DMS 273 treated with DMSO at 0.1 percent for 48 hours (cell line): ENCODE measurements at places on chromosomes 5 and 9.

- DNase-seq: no peak
Observed at GRCh38 chr9:32413424-32413823, 29.0 kb downstream of the ACO1 start.

- no peak for DNase-seq
Observed at GRCh38 chr5:157106630-157107461, 2.0 kb downstream of the HAVCR2 start.

- no peak for DNase-seq
Observed at GRCh38 chr9:127187231-127187956, 65.0 kb upstream of the ANGPTL2 start.

DNA sequence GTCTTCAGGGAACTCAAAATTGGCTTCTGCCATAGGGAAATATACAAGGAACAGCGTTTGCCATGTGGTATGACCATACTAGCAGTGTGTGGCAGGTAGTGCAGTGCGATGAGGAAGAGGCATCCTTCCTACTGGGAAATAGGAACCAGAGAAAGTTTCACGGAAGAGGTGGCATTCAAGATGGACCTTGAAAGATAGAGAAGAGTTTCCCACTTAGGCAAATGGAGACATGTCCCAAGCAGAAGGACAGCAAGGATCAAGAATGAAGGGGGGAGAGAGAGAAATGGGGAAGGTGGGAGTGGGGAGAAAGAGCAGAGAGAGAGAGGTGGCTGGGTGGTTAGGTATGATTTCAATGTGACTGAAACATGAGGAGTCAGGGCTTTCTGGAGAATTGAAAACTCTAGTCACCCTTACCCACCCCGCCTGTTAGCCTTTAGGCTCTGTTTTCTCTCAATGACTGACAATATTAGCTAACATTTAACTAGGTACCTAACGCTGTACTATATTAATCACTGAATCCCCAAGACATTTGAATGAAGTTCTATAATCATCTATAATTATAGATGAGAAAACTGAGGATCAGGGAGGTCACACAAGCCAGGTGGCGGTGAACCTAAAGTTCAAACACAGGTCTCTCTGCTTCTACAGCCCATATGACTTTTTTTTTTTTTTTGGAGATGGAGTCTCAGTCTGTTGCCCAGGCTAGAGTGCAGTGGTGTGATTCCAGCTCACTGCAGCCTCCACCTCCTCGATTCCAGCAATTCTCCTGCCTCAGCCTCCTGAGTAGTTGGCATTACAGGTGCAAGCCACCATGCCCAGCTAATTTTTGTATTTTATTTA, 171.3 kb downstream of the NR3C1 start:
- DNase-seq: no peak

DNA sequence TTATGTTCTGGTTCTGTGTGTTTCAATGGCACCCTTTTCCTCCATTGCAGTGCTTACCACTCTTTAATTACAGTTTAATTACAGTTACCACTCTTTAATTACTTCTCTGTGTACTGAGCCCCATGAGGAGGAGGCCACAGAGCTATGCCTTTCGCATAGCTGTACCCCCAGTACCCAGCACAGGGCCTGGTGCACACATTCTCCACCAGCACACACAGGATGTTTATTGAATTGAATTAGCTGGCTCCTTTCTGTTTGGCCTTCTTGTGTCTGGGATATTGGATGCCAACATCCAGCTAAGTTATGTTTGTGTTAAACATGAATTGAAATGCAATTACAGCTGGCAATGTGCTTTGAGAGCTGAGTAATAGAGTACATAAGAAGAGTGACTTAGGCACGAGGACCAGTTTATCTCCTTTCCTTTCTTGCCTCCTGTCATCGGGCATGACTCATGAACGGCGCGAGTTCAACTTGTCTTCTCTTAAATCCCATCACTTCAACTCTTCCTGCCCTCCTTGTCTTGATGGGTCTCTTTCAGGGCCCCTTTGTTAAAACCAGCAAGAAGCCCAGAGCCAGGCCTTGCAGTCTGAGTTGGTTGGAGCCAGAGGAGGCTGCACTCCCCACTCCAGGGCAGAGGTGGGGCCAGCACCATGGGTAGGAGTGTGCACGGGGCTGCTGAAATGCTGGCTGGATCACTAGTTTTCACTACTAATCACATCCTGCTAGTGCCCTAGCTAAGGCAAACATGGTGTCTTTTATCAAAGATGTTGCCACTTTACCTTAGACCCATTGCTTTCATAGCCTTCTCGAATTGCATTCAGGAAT, 37.4 kb downstream of the MVB12B start:
- no peak for DNase-seq

- no peak for DNase-seq
Observed at GRCh38 chr9:77013206-77013931, 6.1 kb upstream of the FOXB2 start.

GRCh38 chr5:157434096-157434495, 25.9 kb upstream of the NIPAL4 start:
- DNase-seq: no peak

- DNase-seq: no peak
Observed at GRCh38 chr9:37301042-37301853, 121.2 kb upstream of the GRHPR start.

- no peak for DNase-seq
Observed at GRCh38 chr9:74083681-74084433, 413.3 kb upstream of the RORB start.

DNA sequence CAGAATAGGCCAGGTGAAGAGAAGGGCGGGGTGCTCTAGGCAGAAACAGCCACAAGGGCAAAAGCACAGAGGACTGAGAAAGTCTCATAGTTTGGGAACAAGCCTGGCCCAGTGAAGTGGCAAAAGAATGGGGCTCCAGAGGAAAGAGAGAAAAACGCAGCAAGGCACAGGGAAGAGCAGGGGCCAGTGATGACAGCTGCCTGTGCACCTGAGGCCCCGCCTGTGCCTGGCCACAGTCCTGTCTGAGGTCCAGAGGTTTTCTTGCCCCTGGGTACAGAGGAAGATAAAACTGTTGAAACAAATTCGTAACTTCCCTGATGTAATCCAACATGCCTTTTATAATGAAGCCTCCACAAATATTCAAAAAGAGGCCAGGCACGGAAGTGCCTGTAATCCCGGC, 22.0 kb downstream of the FRRS1L start:
- DNase-seq: no peak

DNA sequence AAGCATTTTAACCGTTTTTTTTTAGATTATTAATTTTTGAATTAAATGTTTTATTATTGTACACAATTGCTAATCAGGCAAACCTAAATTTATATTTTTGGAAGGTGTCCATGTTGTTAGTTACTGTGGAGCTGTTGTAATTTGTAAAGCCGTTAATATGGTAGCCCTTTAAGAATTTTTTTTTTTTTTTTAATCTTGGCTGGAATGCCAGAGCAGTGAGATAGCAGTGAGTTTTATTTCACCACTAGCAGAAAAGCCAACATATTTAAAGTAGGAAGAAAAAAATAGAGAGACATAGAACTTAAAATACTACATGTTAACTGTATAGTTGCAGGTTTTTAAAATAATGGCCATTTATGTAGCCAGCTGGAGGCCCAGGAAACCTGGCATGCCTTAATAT, 35.3 kb upstream of the RNF20 start:
- no peak for DNase-seq

DNA sequence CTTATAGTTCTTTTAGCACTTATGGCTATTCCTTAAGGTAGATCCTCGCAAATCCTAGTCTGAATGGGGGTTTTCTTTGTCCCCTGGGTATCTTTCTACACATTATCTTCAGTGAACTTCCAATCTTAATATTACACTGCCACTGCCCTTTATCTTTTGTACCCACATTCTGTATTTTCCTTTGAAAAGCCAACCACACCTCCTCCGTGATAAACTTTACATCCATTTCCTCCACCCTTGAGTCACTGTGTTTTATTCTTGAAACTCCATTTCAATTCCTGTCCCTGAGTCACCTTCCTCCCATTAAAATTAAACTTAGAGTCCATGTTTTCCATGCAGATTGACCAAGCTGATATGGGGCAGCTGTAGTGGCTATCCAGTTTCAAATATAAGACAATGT, 43.2 kb upstream of the RICTOR start:
- no peak for DNase-seq

DNA sequence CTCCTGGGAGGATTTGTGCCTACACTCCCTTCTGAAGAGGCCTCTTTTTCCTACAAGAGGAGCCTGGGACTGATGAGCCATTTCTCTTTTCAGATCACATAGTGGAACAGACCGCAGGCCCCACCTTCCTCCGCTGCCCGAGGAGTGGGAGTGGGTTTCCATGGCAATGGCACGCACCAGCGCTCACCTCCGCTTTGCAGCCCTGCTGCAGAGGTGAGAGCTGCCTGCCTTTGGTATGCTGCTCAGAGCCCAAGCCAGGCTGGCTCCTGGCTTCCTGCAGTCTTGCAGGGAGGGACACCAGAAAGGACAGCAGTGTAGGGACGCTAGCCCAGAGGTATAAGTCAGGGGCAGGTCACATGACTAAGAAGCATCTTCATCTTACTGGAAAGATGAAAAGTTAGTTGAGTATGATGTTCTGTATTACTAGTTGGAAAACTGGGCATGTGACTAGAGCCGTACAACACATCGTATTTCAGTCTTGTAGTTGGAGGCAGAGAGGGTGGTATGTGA, 12.4 kb downstream of the PTTG1 start:
- DNase-seq: no peak

DNA sequence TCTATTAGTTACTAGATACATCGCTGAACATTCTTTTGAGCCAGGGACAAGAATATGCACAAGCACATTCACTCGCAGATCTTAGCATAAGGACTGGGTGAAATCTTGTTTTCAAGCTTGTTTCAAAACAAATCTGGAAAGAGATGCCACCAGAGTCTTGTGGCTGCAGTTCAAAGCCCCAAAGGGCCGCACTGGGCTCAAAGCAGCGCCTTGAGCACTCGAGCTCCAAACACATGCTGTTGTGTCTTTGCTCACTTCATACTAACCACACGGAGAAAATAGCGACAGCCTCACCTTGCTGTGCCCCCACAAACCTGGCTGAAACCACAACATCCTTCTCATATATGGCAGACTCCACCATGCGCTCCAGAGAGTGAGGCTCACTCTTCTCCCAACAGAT, 34.2 kb upstream of the IL7R start:
- DNase-seq: no peak

GRCh38 chr5:1096838-1097237, 15.0 kb downstream of the SLC12A7 start:
- no peak for DNase-seq

GRCh38 chr9:9352877-9353481, 1259.8 kb downstream of the PTPRD start:
- no peak for DNase-seq
